ENCODE measurements at places on chromosomes 7 and 10. TPM values are rescaled to one million over a fixed set of nuclear protein-coding genes. Genes with fewer than 3 reads are reported as not detected.

The GRK5 gene
- 21.2 TPM for polyA plus RNA-seq

The ZSWIM8 gene
- 68.9 TPM for polyA plus RNA-seq

The ASNS gene
- 14.0 TPM for polyA plus RNA-seq

The HMX3 gene
- polyA plus RNA-seq = not detected

GRCh38 chr7:142603870-142604448 is 145.3 kb upstream of the PRSS1 start:
- DNase-seq = peak; percentile 26

DNA sequence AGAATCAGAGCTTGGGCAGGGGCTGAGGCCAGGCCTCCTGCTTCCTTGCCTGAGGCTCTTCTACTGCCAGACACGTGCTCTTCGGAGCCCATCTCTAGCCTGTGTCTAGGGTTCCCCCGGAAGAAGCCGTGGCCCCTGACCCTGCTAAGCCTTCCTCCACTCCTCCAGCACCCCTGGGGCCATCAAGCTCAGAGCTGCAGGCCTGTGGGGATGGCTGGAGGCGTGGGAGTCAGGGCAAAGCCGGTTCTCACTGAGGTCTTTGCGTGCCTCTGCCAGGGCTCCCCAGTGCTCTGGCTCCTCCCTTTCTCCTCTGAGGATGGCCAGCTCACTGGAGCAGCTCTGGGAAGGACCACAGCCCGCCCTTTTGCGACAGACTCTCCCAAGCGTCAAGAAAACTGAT is 34.4 kb downstream of the GHRHR start:
- DNase-seq = no peak

The NKX2-3 gene
- polyA plus RNA-seq = 0.39 TPM

GRCh38 chr10:5584895-5585516 is 60.2 kb downstream of the CALML3 start:
- no peak for DNase-seq

The SCART1 gene
- 0.72 TPM for polyA plus RNA-seq

The TAS2R41 gene
- not detected for polyA plus RNA-seq

The ANKRD30A gene
- not detected for polyA plus RNA-seq

The CFAP46 gene
- 0.25 TPM for polyA plus RNA-seq

GRCh38 chr10:71769279-71769823 is 4.0 kb downstream of the VSIR start:
- DNase-seq = no peak

GRCh38 chr7:2956076-2956475 is 87.6 kb downstream of the CARD11 start:
- no peak for DNase-seq

DNA sequence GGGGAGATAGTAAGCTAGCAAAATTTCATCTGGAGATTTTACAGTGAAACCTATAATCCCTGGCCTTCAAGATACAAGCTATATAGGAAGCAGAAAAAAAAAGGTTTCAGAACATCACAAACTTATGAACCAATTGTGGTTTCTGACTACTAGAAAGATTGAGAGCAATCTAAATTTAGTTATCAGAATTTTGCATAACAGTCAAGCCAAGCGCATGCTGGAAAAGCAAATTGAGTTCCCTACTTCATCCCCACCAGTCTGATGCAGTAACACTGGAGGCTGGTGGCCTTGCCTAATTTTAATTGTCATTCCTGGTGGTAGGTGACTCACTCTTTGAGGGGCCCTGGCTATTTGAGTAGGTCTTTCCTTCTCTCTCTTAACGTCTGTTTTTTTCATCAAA is 46.3 kb upstream of the ELMO1 start:
- DNase-seq = no peak

GRCh38 chr10:97333601-97334369 is 744 bp downstream of the FRAT2 start:
- no peak for DNase-seq

DNA sequence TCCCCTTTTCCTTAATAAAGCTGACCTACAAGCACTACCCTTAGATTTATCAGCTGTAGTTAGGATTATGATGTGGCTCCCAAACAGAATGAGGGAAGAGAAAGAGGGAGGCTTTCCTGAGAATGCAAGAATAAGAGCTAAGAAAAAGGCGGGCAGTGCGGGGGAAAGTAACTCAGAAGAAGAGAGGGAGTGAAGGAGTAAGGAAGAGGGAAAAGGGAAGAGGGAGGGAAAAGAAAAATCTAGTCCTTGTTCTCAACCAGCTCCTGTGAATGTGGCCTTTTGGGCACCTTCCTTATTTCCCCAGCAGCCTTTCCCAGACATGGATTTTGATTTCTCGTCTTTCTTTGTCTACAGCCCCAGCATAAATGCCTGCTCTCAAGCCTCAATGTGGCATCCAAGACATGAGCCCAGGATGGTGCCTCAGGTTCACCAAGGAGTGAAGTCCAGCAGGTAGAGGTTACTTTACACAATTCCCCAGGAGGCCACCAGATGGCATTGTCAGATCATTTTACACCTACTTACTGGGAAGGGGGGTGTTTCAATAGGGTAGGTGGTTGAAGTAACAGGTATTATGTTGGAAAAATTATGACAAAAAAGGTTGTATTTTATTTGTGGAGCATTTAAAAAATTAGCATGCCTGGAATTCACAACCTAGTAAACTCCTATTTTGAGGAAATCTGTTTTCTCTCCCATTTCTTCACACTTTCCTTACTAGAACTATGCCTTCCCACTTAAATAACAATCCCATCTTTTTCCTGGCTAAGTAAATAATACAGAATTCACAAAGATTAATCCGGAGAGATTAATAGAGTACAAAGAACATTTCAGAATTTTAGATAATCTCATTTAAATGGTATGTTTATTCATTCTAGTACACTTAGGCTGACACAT is 106.5 kb downstream of the HTR7 start:
- DNase-seq = no peak

GRCh38 chr7:105587909-105588635 is 6.8 kb upstream of the EFCAB10 start:
- DNase-seq = no peak

The STEAP4 gene
- polyA plus RNA-seq = 3.0 TPM

DNA sequence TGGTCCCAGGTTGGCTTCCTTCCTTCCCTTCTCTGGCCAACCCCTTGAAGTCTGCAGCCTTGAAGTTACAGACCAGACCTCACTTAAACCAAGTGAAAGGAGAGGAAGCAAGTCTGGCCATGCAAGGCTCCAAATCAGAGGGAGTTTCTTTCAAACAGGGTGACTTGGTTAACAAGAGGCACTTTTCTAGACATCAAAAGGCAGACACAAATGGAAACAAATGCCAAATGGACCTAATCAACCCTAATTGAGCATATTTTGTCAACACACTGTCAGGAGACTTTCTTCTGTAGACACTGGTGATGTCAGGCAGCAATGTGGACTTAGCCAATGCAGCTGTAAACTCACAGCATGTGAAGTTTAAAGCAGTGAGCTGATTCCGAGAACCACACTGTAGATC is 282.7 kb upstream of the FZD8 start:
- DNase-seq = no peak

- DNase-seq = no peak
Measured at GRCh38 chr7:44978511-44979366, at the start of gene MYO1G. Gene MYO1G (minus strand): TSS chr7:44979015. CDS start chr7:44978961, 54 bp downstream.

GRCh38 chr7:90568213-90568612 is 27.9 kb upstream of the CDK14 start:
- no peak for DNase-seq

- DNase-seq = no peak
Measured at GRCh38 chr7:77933394-77933793, 134.8 kb downstream of the PHTF2 start.

The OR2A7 gene
- 0.63 TPM for polyA plus RNA-seq

The BHLHA15 gene
- polyA plus RNA-seq = 0.35 TPM

GRCh38 chr7:101835136-101835535 is 17.7 kb downstream of the CUX1 start:
- DNase-seq = no peak

The OR6B1 gene
- not detected for polyA plus RNA-seq

The AEBP1 gene
- 67.5 TPM for polyA plus RNA-seq

DNA sequence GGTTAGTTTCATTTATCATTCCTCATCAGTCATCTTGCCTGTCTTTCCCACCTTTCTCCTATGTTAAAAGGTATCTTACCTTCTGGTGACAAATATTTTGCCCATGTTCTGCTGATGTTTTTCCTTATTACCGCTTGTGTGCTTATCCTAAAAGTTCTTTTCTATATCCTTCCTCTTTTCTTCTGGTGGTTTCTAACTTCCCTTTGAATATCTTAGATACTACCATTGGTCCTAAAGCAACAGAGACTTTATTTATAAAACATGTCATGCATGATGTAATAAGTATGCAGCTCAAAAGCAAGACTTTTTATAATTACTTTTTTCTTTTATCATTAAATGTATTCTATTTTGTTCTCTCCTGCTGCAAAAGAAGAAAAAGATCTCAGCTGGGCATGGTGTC is 24.8 kb downstream of the TBC1D12 start:
- no peak for DNase-seq

- DNase-seq = no peak
Measured at GRCh38 chr7:128373606-128374005, 12.1 kb upstream of the PRRT4 start.

- DNase-seq = no peak
Measured at GRCh38 chr10:22742678-22743077, 28.3 kb upstream of the PIP4K2A start.

- DNase-seq = no peak
Measured at GRCh38 chr7:38558761-38559345, 72.3 kb downstream of the AMPH start.

All from muscle of arm (tissue), 14 donors.